ENCODE measurements at places on chromosomes 11 and 22. TPM values are rescaled to one million over a fixed set of nuclear protein-coding genes. Genes with fewer than 3 reads are reported as not detected.

DNA sequence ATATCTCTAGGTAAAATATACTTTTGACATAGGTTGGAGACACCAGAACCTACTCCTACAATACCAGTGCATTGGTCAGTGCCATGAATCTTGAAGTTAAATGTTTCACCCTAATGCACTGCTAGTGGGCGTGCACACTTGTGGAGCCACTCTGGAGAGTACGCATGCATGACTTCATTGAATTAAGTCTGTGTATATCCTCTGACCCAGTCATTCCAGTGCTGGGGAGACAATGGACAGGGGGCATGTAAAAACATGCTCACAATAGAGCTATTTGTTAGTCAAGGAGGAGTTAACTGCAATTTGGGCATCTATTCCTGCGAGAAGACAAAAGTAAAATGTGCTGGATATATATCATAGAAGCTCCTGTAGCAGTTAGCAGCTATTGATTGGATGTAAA, 335.4 kb upstream of the NCAM1 start:
- DNase-seq, result no peak

GRCh38 chr11:122981388-122982264, at the start of gene BSX:
BSX (minus strand) TSS chr11:122981834; CDS start chr11:122981671, 163 bp downstream.
- peak; percentile 57 for DNase-seq

- no peak for DNase-seq
Measured at GRCh38 chr11:126522606-126523005, 167.1 kb downstream of the ST3GAL4 start.

DNA sequence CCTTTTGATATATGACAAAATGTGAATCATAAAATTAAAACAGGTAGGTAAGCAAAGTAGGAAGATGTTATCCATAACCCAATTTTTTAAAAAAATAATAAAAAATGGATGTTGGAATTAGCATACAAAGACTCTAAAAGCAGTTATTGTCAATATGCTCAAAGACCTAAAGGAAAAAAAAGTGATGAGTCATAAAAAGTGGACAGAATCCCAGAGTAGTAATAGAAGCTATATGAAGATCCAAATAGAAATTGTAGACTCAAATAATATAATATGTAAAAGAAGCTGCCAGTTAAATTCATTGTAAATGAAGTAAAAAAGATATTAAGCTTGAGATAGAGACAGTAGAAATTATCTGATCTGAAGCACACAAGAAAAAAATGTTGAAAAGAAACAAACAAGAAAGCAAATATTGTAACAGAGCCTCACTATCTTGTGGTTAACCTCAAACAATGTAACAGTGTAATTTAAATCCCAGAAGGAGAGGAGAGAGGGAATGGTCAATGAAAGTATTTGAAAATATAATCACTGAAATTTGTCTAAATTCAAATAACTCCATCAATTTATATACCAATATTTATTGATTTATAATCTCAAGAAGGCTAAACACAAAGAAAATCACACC, 773.4 kb upstream of the RAG2 start:
- no peak for DNase-seq

GRCh38 chr11:134370526-134371435, 39.0 kb downstream of the GLB1L2 start:
- no peak for DNase-seq

DNA sequence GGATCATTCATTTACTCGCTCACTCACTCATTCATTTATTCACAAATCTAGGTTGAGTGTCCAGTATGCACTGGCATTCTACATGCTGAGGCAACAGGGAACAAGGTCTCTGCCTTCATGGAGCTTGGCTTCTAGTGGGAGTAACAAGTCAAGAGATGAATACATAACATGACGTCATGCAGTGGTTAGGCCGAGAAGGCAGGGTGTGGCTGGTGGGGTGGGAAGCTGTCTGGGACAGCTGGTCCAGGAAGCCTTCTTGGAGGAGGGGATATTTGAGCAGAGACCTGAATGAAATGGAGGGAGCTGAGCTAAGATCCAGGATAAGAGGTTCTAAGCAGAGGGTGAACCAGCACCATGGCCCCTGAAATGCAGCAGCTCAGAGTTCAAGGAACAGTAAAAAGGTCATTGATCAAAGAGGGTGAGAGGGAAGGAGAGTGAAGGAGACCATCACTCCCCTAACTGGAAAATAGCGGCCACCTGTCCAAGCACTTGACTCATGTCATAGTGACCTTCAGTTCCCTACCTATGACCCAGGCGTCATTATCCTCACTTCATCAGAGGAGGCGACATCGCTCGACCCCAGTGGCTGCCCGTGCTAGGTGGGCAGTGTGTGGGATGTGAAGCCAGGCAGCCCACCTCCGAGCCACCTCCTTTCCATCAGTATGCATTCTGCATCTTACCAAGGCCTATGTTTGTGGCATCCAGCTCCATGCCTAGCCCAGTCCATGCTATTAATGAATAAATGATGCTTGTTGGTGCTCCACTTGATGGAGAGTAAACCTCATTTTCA, 105.0 kb downstream of the TSPAN18 start:
- no peak for DNase-seq

TPBGL gene
- polyA plus RNA-seq, result 0.13 TPM

Measured in left renal cortex interstitium (tissue), 4 donors.